ENCODE measurements at places on chromosomes 2 and 18.

DNA sequence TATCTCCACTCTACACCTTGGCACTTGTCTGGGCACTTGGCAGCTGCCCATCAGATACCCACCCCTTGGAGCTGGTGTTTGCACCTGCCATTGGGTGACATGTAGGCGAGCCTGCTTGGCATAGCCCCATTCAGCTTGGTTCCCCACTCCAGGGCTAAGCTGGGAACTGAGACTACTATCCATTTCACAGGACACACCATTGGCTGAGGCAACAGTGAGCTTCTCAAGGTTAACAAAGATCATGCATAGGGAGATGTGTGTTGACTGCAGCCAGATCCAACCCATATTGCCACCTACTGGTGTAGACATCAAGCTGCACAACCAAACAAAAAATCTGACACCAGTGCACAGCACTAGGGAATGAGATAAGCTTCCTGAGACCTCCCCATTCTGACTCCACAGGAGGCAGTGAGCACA is 1389.8 kb upstream of the TMEFF2 start:
- no peak for DNase-seq

DNA sequence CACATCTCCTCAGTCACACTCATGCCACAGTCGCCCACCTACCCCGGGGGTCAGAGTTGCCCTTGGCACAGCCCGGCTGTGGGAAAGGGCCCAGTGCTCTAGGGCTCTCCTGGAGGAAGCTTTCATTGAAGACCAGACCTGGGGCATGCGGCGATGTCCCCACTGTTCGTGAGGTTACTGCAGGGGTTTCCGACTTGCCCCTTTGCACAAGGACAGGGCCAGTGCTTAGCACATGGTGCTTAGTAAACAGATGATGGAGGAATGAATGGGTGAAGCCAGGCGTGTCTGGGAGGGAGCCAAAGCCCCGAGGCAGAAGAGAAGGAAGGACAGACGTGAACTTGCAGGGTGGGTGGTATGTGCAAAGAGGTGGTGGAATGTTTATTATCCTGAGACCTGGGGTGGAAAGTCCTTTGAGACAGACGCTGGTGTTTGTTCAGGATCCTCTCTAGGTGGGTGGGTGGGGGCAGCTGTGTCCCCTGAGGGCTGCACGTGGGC is 205.9 kb upstream of the ARL4C start:
- DNase-seq = no peak

DNA sequence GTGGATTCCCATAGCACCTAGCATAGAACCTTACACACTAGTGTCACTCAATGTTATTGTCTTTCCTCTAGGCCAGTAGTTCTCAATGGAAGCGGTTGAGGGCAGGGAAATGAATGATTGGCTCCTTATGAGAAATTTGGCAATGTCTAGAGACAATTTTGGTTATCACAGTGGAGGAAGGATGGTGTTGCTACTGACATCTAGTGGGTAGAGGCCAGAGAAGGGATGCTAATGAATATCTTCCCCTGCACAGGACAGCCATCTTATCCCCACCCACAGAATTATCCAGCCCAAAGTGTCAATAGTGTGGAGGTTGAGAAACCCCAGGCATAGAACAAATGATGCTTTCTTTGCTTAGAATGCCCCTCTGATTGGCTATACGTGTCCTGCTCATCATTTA is 15.8 kb downstream of the C18orf63 start:
- no peak for DNase-seq

GRCh38 chr18:46659484-46659883 is 2.5 kb upstream of the LOXHD1 start:
- no peak for DNase-seq

- DNase-seq = no peak
These were observed 216.4 kb downstream of the NR4A2 start for GRCh38 chr2:156116113-156116512.

DNA sequence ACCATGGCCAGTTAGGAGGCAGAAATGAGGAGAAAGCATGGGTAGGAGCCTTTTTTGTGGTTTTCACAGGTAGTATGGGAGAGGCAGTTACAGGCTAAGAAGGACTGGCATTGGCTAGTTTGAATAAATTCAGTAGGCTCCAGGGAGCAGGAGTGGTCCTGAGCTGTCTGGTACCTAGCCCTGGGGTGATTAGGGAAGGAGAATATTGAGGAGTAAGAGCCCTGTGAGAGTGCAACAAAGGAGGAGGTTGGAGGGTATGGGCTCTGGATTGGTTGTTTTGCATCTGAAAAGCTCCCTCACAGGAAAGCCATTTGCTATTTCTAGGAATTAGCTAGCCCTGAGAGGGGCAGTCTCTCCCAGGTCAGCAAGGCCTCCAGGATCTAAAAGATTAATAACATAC is 13.3 kb upstream of the TCF7L1 start:
- no peak for DNase-seq

GRCh38 chr2:180761224-180761623 is 219.2 kb upstream of the UBE2E3 start:
- no peak for DNase-seq

DNA sequence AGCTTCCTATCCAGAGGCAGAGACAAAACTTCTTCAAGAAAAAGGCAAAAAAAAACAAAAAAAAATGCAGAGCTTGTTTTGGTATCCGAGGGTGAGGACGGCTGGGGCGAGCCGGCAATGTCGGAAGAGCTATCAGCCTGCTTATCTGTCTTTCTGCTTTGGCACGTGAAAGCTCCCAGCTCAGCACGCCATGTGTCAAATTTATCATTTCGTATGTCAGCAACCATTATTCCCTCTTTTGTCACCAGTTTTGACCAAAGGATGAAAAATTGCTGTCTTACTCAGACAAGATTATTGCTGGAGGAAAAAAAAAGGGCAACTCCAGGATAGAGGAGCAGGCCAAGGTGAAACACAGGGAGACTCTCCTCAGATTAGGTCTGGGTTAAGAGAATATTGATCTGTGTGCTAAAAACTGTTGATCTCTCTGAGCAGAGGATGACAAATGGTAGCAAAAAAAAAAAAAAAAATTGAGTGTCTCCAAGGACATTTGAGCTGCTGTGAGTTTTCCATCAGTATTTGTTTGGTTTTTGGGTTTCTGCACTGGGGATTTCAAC is 532.0 kb upstream of the POU3F3 start:
- DNase-seq = no peak
